ENCODE measurements at places on chromosomes 2 and 18. TPM values are rescaled to one million over a fixed set of nuclear protein-coding genes. Genes with fewer than 3 reads are reported as not detected.

POTEC gene
- not detected for total RNA-seq

ZNF519 gene
- total RNA-seq, result 5.0 TPM

CFAP65 gene
- not detected for total RNA-seq

MC5R gene
- total RNA-seq, result not detected

CD302 gene
- total RNA-seq, result 3.8 TPM

C2orf92 gene
- total RNA-seq, result 3.9 TPM

CAPG gene
- 295 TPM for total RNA-seq

CERKL gene
- total RNA-seq, result 1.2 TPM

CCDC68 gene
- total RNA-seq, result 5.5 TPM

ST8SIA5 gene
- 0.75 TPM for total RNA-seq

SIX3 gene
- total RNA-seq, result not detected

MTLN gene
- total RNA-seq, result 67.4 TPM

- no peak for DNase-seq
These were observed 96.6 kb downstream of the BIRC6 start for GRCh38 chr2:32453242-32454062.

DNA sequence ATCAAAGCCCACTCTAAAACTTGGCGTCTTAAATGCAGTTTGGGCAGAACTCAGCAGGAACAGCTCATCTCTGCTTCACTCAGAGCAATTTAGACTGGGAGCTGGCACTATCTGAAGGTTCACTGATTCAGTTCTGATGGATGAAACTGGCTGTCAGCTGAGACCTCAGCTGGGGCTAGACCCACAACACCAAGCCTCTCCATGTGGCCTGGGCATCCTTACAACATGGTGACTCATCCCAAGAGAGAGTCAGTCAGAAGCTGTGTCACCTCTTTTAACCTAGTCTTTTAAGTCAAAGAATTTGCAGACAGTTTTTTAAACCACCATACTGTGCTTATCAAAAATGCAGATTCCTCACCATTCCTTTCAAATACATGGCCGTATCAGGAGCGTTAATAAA is 62.6 kb upstream of the ZNF397 start:
- DNase-seq, result peak; percentile 86

- no peak for DNase-seq
These were observed 42.5 kb downstream of the DPYSL5 start for GRCh38 chr2:26890341-26891000.

DNA sequence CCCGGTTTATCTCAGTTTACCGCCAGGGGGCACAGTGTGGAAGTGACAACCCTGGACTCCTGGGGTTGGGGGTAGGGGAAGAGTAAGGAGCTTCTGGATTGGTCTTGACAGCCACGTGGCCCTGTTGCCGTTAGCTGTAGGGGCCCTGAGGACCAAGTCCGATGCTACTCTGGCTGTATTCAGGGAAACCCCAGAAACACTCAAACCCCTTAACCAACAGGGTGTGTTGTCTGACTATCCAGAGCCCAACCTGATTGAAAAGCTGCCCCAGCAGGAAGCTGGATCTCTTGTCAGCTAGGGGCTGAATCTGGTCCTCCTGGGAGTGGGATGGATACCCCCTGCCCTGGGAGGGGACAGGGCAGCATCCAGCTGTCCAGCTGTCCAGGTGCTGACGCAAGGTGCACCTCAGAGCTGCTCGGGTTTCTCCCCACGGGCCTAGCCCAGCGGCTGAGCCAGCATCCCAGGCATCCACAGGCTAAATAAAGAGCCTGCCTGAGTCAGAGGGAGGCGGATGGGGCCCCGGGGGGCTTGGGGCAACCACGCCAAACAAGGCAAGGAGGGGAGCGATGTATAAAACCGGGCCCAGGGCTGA is 3.1 kb upstream of the GMPPA start:
- peak; percentile 58 for DNase-seq

DNA sequence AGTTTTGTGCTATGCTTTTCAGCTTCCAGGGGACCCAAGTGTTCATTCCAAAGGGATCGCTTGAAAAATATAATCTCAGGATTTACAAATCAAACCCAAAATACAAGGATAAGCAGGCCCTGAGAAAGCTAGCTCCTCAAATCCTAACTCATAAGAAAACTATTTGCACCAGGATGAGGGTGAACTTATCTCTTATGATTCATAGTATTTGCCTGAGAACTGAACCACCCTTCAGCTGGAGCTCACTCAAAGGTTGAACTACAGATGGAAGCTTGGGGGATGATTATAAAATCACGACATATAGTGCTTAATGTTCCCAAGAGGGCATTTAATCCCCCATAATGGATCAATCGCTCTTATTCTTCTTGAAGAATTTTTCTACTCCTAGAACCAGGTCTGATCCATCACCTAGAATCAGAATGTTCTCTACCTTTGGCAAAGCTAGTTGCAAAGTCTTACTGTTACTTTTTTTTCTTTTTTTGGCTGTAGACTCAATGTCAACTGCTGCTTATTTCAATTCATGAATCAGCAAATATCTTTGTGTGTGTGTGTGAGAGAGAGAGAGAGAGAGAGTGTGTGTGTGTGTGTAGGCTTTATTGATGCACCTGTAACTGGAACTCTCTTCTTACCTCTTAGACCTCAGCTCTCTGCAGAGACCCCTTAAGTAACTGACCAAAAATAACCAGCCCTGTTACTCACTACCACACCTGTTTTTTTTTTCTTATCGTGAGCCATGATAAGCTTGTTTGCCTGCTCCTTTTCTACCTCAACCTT is 44.8 kb downstream of the ARL4C start:
- DNase-seq, result peak; percentile 43

DNA sequence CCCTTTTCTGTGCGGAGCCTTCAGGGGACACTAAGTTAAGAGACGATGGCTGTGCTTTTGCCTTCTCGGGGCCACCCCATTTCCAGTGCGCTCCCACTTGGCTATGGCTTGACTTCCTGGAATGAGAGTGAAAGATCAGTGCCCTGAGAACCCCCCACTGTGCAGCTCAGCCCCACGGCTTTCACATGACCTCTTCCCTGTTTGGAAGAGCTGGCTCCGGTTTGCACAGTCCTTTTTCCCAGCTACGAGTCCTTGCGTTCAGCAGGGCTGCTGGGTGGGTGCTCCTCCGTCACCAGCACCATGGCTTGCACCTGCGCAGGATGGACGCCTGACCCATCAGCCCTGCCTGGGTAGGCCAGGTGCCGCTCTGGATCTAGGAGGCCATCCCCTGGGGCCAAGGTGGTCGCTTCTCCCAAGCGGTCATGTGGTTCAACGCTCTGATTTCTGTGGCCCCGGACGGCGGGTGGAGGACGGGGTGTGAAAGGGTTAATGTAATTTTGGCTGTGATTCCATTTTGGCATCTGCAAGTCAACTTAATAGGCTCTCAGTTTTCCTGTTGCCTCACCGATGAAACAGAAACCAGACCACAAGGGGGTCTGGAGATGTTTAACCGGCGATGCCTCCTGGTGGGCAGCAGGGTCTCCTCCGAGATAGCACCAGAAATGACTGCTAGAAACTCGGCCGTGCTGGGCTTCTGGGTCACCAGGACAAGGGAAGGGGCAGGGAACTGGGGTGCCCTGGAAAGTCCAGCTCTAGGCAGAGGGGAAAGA is 113.1 kb upstream of the HAAO start:
- DNase-seq, result peak; percentile 60

- DNase-seq, result no peak
These were observed 147.7 kb upstream of the APCDD1 start for GRCh38 chr18:10306779-10307178.

GRCh38 chr2:128545829-128546228 is 227.2 kb upstream of the HS6ST1 start:
- DNase-seq, result no peak

- peak; percentile 55 for DNase-seq
These were observed 414.2 kb downstream of the THSD7B start for GRCh38 chr2:137179542-137179941.

DNA sequence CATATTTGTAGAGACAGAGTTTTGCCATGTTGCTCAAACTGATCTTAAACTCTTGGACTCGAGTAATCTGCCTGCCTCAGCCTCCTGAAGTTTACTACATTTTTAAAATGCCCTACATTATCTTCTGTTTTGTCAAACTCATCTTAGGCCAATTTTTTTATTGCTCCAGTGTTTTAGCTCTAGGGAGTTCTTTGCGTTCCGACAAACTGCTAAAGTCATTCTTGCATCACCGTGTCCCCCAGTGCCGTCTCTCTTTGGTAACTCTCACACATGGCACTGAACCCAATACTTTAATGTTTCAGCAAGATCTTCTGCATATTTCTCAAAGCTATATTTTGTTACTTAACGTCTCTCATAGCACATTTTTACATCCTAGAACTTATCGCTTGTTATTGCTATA is 440.9 kb upstream of the NRXN1 start:
- DNase-seq, result no peak

- DNase-seq, result no peak
These were observed 117.7 kb upstream of the TEKT4 start for GRCh38 chr2:94753466-94753998.

DNA sequence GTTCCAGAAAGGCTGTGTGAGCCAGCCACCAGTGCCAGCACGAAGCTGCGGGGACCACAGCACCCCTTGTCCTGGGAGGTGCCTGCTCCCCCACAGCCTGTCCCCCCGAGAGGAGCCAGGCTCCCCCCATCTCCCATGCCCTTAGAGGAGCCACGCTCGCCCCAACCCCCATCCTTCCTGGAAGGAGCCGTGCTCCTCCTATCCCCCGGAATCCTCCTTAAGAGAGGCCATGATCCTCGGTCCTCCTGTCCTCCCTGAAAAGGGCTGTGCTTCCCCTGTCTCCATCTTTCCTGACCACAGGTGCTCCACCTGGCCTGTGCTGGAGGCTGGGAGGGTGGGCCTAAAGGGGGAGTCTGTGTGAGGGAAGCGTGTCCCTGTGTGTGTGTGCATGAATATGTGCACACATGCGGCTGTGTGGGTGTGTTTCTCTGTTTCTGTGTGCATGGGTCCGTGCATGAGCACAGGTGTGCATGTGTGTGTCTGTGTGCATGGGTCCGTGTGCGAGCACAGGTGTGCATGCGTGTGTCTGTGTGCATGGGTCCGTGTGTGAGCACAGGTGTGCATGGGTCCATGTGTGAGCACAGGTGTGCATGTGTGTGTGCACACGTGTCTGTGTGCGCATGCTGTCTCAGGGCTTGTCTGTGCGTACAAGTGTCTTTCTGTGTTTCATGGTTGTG is 80.3 kb downstream of the RTP5 start:
- DNase-seq, result no peak

DNA sequence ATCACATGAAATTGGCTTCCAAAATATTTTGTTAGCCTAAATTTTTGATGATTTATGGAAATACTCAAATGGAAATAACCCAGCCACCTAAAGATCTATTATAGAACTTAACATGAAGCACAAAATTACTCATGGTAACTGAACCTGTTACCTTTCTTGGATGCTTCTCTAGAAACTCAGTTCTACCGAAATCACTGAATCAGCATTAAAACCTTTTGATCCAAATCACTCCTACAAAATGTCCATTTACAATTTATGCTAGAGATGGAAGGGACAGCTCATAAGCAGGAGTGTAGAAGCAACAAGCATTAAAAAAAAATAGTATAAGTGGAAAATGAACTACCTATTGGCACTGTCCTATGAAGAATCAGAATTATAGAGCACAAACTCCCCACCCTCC is 2.1 kb downstream of the PRPF40A start:
- no peak for DNase-seq

GRCh38 chr18:79517341-79517740 is 121.6 kb downstream of the NFATC1 start:
- no peak for DNase-seq

- peak; percentile 47 for DNase-seq
These were observed 12.1 kb downstream of the PSD4 start for GRCh38 chr2:113185664-113186432.

- peak; percentile 9 for DNase-seq
These were observed 11.4 kb upstream of the SRBD1 start for GRCh38 chr2:45622336-45623075.

DNA sequence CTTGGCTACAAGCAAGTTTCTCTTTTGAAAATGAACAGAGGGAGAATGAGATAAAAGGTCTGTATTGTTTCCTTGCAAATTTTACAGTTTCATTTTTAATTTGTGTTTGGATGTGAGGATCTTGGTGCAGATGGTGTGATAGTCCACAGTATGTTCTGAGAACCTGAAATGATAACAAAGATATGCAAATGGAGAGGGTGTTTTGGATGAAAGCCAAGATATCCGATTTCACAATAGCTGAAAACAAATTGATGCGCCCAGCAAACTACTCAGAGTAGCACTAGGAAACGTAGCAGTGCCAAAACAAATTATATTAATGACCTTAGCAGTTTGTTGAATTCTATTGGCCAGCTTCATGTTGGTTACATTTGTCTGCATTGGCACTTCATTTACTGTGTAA is 683.5 kb downstream of the TMEM182 start:
- DNase-seq, result no peak

- no peak for DNase-seq
These were observed 20.6 kb downstream of the EHD3 start for GRCh38 chr2:31254237-31255203.

GRCh38 chr2:190354003-190354690 is 10.8 kb downstream of the INPP1 start:
- DNase-seq, result no peak
